ENCODE measurements at places on chromosomes 1 and 21. TPM values are rescaled to one million over a fixed set of nuclear protein-coding genes. Genes with fewer than 3 reads are reported as not detected.

The PRELP gene
- 10.8 TPM for total RNA-seq

The HEYL gene
- total RNA-seq = 2.6 TPM

The KRTAP20-1 gene
- not detected for total RNA-seq

The DYNLT4 gene
- not detected for total RNA-seq

The E2F2 gene
- total RNA-seq = 1.2 TPM

- no peak overlapping the region for H3K27ac ChIP-seq
- no peaks in the 10 kb centered on the region for H3K36me3 ChIP-seq
- no peak for DNase-seq
- H3K27me3 ChIP-seq = no peaks in the 10 kb centered on the region
Measured at GRCh38 chr21:46613391-46613790, 8.5 kb upstream of the S100B start.

DNA sequence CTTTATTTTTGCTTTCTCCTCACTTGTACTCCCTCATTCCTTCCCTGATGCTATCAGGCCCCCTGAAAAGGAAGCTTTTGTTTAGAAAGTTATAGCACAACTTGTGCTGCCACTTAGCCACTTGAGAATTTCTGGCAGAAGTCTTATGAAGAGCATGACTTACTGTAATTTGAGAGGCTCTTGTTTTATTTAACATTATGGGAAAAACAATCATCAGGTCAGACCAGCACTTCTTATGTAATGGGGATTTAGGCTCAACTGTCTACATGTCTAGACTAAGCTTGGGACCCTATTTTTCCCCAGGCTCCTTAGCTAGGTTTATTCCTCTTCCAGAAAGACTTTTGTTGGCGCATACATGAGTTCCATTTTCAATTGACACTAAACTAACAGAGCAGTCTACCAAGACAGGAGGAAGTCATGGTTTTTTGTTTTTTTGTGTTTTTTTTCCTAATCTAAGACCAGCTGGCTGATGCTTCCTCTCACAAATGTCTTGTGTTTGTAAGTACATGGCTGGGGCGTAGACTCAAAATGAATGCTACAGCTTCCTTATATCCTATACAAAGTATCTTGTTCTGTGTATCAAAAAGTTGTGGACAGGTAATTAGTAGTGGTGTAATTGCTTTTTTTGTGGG is 31.5 kb downstream of the TNFSF4 start:
- H3K4me1 ChIP-seq = no peaks in the 10 kb centered on the region
- H3K27ac ChIP-seq = no peak overlapping the region
- no peak overlapping the region for H3K4me3 ChIP-seq
- no peaks in the 10 kb centered on the region for H3K36me3 ChIP-seq
- DNase-seq = no peak

- no peaks in the 10 kb centered on the region for H3K36me3 ChIP-seq
- no peaks in the 10 kb centered on the region for H3K27me3 ChIP-seq
- no peaks in the 10 kb centered on the region for H3K4me1 ChIP-seq
- no peak for DNase-seq
Measured at GRCh38 chr1:222090103-222090502, 348.2 kb upstream of the DUSP10 start.

- H3K4me1 ChIP-seq = no peaks in the 10 kb centered on the region
- DNase-seq = no peak
- H3K36me3 ChIP-seq = no peaks in the 10 kb centered on the region
- no peaks in the 10 kb centered on the region for H3K27me3 ChIP-seq
- H3K27ac ChIP-seq = no peak overlapping the region
Measured at GRCh38 chr21:31888936-31889371, 16.1 kb downstream of the HUNK start.

GRCh38 chr1:6080469-6080868 is 34.8 kb downstream of the KCNAB2 start:
- no peaks in the 10 kb centered on the region for H3K4me1 ChIP-seq
- DNase-seq = no peak
- H3K36me3 ChIP-seq = no peaks in the 10 kb centered on the region
- no peak overlapping the region for H3K4me3 ChIP-seq
- H3K27ac ChIP-seq = no peak overlapping the region

DNA sequence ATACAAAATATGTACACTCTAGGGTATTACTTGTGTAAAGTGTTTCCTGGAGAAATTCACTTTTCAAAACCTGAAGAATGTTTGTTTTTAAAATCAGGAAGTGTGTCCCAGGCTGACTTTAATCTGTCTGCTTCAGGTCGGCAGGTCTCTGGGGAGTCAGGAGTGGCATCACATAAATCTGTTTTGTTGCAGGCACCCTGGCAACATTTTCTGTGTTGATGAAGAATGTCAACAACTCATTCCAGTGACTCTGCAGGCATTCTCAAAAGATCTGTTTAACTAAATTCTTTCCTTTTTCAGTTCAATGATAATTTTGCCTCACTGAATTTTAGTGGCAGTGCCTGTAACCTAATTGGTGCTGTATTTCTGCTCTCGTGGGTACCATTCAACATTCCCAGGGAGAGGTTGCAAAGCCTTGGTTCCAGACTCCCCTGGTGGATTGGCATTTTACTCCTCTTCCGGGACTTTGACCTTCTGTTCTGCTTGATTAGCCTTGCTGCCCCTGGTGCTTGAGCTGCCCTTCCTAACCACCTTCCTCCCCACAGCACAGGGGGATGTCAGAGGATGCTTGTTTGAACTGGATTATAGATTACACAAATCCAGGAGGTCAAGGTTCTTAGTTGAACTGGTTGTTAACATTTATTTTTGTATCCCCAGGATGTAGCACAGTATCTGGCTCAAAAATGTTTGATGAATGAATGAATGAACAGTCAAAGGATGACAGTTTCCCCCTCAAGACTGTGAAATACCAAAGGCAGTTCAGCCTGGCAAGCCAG is 55.4 kb upstream of the LPGAT1 start:
- H3K4me1 ChIP-seq = no peaks in the 10 kb centered on the region
- H3K4me3 ChIP-seq = no peak overlapping the region
- DNase-seq = peak; percentile 66
- H3K27me3 ChIP-seq = no peaks in the 10 kb centered on the region

GRCh38 chr1:239276051-239276450 is 110.3 kb upstream of the CHRM3 start:
- H3K27me3 ChIP-seq = no peaks in the 10 kb centered on the region
- H3K4me3 ChIP-seq = no peak overlapping the region
- H3K27ac ChIP-seq = no peak overlapping the region
- H3K4me1 ChIP-seq = no peaks in the 10 kb centered on the region
- DNase-seq = no peak
- H3K36me3 ChIP-seq = no peaks in the 10 kb centered on the region

DNA sequence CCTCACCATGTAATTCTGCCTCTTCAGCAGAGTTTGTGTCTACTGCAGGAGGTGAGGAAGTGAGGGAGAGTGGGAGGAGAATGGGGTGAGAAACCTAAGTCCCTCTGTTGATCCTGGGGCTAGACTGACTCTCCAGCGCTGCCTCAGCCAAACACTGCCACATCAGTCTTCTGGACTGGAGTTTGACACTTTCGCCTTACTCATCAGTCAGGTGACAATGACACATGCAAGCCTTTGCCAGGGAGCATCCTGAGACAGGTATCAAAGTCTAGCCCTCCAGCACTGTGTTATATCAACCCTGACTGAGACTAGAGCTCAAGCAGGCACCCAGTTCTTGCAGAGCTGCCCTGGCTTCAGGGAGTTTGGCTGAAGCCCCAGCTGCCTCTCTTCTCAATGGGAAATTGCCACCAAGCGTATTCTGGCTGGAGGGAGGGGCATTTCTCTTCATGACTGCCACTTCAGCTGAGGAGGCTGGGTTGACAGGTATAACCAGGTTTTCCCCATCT is 33.3 kb upstream of the SUCO start:
- H3K36me3 ChIP-seq = no peaks in the 10 kb centered on the region
- peak; percentile 65 for DNase-seq
- H3K27ac ChIP-seq = peak overlapping the region; percentile 42
- H3K4me1 ChIP-seq = no peaks in the 10 kb centered on the region
- no peaks in the 10 kb centered on the region for H3K27me3 ChIP-seq

GRCh38 chr1:42145764-42146625 is 7.2 kb upstream of the GUCA2B start:
- H3K27ac ChIP-seq = no peak overlapping the region
- no peak for DNase-seq
- H3K4me3 ChIP-seq = no peak overlapping the region
- H3K27me3 ChIP-seq = no peaks in the 10 kb centered on the region

- peak overlapping the region; percentile 54 for H3K27ac ChIP-seq
- H3K27me3 ChIP-seq = no peaks in the 10 kb centered on the region
Measured at GRCh38 chr1:200231787-200232231, 178.0 kb downstream of the ZNF281 start.

GRCh38 chr1:172431721-172432192 is 11.3 kb downstream of the C1orf105 start:
- H3K4me1 ChIP-seq = peaks cover 3% of the 10 kb centered on the region
- H3K4me3 ChIP-seq = no peak overlapping the region
- no peaks in the 10 kb centered on the region for H3K27me3 ChIP-seq
- H3K36me3 ChIP-seq = no peaks in the 10 kb centered on the region
- DNase-seq = peak; percentile 24

DNA sequence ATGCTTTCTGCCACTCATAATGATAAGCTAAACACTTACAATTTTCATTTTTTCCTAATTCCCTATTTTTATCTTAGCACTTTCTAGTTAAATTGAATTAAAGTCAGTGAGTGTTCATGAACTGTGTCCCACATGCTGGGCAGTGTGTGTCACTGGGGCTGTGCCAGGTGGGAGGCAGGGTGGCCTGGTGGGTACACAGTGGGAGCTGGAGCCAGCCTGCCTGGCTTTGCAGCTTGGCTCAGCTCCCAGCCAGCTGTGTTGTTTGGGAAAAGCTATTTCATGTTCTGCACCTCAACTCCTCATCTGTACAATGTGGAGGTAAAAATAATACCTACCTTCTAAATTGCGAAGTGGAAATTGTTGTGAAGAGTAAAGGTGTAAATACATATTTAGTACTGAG is 238.4 kb downstream of the PLA2G4A start:
- H3K27ac ChIP-seq = no peak overlapping the region
- no peaks in the 10 kb centered on the region for H3K4me1 ChIP-seq
- H3K4me3 ChIP-seq = no peak overlapping the region
- no peaks in the 10 kb centered on the region for H3K27me3 ChIP-seq
- DNase-seq = no peak

- H3K36me3 ChIP-seq = no peaks in the 10 kb centered on the region
- H3K4me3 ChIP-seq = no peak overlapping the region
- no peak for DNase-seq
- no peaks in the 10 kb centered on the region for H3K27me3 ChIP-seq
- no peak overlapping the region for H3K27ac ChIP-seq
- H3K4me1 ChIP-seq = no peaks in the 10 kb centered on the region
Measured at GRCh38 chr1:173418107-173418985, 58.8 kb upstream of the PRDX6 start.

DNA sequence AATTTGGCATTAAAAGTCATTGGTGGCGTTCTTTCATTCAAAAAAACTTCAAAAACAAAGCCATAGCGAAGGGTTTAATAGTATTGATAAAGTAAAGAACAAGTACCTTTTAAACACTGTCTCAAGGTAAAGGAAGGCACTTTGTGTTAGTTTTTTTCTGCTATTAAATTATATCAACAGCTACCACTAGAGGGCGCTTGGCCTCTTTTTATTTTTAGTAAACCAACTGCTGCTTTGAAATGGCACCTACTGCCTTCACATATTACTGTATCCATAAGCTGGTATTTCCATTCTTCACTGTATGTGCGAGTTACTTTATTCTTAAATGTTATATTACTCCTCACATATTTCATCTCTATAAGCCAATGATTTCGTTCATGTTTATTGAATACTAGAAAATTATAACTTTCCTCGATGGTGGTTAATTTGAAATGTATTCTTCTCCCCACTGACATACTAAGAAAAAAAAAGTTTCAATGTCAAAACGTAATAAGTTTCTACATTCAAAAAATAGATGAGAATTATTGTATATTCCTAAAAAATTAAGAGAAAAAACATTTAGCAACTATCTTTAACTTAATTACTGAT is 125.7 kb upstream of the CXADR start:
- no peak overlapping the region for H3K27ac ChIP-seq
- no peak for DNase-seq
- no peaks in the 10 kb centered on the region for H3K4me1 ChIP-seq
- H3K27me3 ChIP-seq = no peaks in the 10 kb centered on the region

DNA sequence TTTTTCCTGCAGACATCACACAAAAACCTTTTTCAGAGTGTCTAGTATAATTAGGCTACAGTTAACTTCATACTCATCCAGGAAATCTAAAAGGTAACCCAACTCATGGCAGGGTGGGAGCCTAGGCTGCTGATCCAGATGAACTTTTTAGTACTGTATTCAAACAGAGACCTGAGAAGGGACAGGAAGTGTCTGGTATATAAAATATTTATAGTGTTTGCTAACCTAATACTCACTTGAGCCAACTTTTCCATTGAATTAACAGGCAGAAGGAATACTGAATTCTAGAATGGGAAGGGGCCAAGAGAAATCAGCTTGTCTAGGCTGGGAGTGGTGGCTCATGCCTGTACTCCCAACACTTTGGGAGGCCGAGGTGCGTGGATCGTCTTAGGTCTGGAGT is 22.2 kb upstream of the NKAIN1 start:
- no peak overlapping the region for H3K27ac ChIP-seq
- peaks cover 4% of the 10 kb centered on the region for H3K4me1 ChIP-seq
- DNase-seq = no peak
- H3K4me3 ChIP-seq = no peak overlapping the region

DNA sequence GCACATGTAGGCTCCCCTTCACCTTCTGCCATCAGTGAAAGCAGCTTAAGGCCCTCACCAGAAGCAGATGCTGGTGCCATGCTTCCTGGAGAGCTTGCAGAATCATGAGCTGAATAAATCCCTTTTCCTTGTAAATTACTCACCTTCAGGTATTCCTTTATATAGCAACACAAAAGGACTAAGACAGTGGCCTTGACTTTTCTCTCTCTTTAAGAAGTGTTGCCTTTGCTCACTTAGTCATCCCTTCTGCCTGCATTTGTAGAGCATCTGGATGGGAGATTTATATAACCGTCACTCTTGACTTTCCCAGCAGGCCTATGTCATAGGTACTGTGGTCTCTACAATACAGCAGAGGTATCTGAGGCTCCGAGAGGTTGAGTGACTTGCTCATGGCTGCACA is 3.7 kb downstream of the PCSK9 start:
- no peak for DNase-seq
- peaks cover 51% of the 10 kb centered on the region for H3K4me1 ChIP-seq
- H3K4me3 ChIP-seq = no peak overlapping the region

GRCh38 chr21:37982496-37983318 is 66.5 kb upstream of the KCNJ6 start:
- no peaks in the 10 kb centered on the region for H3K4me1 ChIP-seq
- no peak overlapping the region for H3K4me3 ChIP-seq
- no peak for DNase-seq
- H3K36me3 ChIP-seq = no peaks in the 10 kb centered on the region
- no peaks in the 10 kb centered on the region for H3K27me3 ChIP-seq

DNA sequence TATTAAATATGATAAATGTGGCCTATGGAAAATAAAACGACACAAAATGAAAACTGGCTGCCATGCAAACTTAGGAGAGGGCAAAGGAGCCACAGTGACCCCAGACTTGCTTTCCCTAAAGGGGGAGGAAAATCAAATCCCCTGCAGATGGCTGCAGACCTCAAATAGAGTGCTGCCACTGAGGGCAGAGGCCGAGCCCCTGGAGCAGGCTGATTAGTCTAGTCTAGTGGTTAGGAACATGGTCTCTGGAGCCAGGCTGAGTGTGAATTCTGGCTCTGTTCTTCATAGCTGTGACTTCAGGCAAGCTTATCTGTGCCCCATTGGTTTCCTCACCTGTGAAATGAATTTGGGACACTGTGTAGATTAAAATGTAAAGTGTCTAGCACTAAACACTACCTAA is 60.8 kb downstream of the ITPKB start:
- H3K27me3 ChIP-seq = no peaks in the 10 kb centered on the region
- peaks cover 4% of the 10 kb centered on the region for H3K4me1 ChIP-seq
- H3K4me3 ChIP-seq = no peak overlapping the region
- H3K27ac ChIP-seq = peak overlapping the region; percentile 33

GRCh38 chr1:25813071-25813733 is 6.6 kb upstream of the MTFR1L start:
- DNase-seq = no peak
- no peaks in the 10 kb centered on the region for H3K4me1 ChIP-seq
- H3K27me3 ChIP-seq = no peaks in the 10 kb centered on the region
- H3K36me3 ChIP-seq = no peaks in the 10 kb centered on the region

All from right lobe of liver (tissue), 6 donors.